Suprapubic skin (tissue), 4 donors: ENCODE measurements at places on chromosomes 2 and 18. TPM values are rescaled to one million over a fixed set of nuclear protein-coding genes. Genes with fewer than 3 reads are reported as not detected.

SH2D6 gene
- not detected for total RNA-seq

CD28 gene
- 1.0 TPM for total RNA-seq

FBLN7 gene
- total RNA-seq, result 2.5 TPM

LAMA1 gene
- total RNA-seq, result 3.2 TPM

CIB4 gene
- total RNA-seq, result not detected

TACR1 gene
- 4.8 TPM for total RNA-seq

GNLY gene
- 1.9 TPM for total RNA-seq

CENPA gene
- total RNA-seq, result 1.9 TPM

ABCG5 gene
- total RNA-seq, result not detected

NDUFS1 gene
- total RNA-seq, result 66.5 TPM

SERPINB10 gene
- 1.0 TPM for total RNA-seq

ALLC gene
- not detected for total RNA-seq

ASXL3 gene
- total RNA-seq, result 2.0 TPM

ARHGAP28 gene
- total RNA-seq, result 7.9 TPM

HSPE1 gene
- total RNA-seq, result 84.5 TPM

ACMSD gene
- not detected for total RNA-seq

IL1B gene
- total RNA-seq, result not detected

TRIB2 gene
- 47.1 TPM for total RNA-seq

EVA1A gene
- 6.3 TPM for total RNA-seq

RIT2 gene
- not detected for total RNA-seq

VWA3B gene
- not detected for total RNA-seq

BOLL gene
- total RNA-seq, result not detected

UGT1A8 gene
- not detected for total RNA-seq

GKN1 gene
- not detected for total RNA-seq

CEBPZ gene
- total RNA-seq, result 34.9 TPM

FBXO41 gene
- total RNA-seq, result 5.1 TPM

TRMT61B gene
- 14.5 TPM for total RNA-seq

LDLRAD4 gene
- total RNA-seq, result 13.1 TPM

MEP1B gene
- total RNA-seq, result not detected

TIMM21 gene
- 20.9 TPM for total RNA-seq

ALK gene
- total RNA-seq, result not detected

CNGA3 gene
- total RNA-seq, result not detected

CAPN14 gene
- total RNA-seq, result 2.1 TPM

CDK5R2 gene
- total RNA-seq, result not detected

RPIA gene
- 9.8 TPM for total RNA-seq

PRLH gene
- total RNA-seq, result not detected

TMEM182 gene
- 0.57 TPM for total RNA-seq

PROM2 gene
- 99.8 TPM for total RNA-seq

FAM228A gene
- total RNA-seq, result 0.89 TPM

REG1A gene
- not detected for total RNA-seq

VWC2L gene
- not detected for total RNA-seq

NOL4 gene
- not detected for total RNA-seq

TXNL4A gene
- total RNA-seq, result 35.0 TPM

FANCL gene
- 15.5 TPM for total RNA-seq

LNPK gene
- total RNA-seq, result 27.4 TPM

FOXI3 gene
- not detected for total RNA-seq

TEX51 gene
- not detected for total RNA-seq

PTGR3 gene
- total RNA-seq, result 15.3 TPM

KATNAL2 gene
- 2.3 TPM for total RNA-seq
